Fibroblast of upper back skin (primary cell): ENCODE measurements at places on chromosomes 2 and 18.

DNA sequence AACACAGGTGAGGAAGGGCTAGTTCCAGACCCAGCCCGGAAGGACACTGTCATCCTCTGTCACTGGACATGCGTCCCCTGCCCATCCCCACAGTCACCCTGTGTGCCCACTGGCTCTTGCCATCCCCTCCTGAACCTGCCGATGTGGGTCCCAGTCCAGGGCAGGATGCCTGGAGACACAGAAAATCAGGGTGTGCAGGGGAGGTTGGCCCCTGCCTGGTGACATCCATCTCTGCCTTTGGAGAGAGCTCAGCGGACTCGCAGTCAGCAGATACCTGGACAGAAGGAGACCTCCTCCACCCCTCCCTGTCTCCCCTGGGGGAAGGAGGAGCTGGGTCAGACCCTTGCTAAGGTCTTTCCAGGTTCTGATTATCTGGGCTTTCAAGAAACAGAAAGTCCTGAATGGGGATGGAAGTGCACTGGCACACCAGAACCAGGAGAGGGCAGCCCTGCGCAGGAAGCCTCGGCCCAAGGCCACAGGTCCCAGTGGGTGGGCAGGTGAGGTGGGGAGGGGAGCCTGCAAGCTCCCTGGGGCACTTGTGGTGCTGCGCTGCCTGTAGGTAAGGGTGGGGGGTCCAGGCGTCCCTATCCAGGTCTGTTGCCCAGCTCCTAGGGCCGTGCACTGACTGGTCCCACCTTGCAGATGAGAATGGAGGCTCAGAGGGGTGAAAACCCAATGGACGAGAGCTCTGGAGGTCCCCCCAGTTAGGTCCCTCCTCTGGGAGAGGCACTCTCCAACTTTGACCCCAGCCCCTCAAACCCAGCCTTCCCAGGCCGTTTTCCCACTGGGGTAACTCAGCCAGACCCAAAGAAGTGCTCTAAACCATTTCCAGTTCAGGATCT is 9.7 kb upstream of the OTOS start:
- no peak for DNase-seq

DNA sequence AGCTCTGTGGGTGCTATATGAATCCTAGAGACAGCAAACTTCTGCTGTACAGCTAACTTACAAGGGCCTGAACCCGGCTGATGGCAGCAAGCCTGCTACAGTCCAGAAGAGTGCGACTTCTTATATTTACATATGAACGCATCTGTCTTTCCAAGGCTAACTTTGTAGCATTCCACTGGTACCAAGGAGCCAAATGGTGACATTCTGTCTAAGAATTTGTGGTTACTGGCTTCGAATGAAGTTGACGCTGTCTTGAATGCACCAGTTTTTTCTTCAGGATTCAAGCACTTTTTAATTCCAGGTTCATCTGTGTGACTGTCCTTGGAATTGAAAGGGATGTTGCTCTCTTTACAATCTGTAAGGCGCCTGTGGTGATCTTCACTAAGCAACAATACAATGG is 42.4 kb downstream of the THUMPD2 start:
- peak; percentile 95 for DNase-seq

DNA sequence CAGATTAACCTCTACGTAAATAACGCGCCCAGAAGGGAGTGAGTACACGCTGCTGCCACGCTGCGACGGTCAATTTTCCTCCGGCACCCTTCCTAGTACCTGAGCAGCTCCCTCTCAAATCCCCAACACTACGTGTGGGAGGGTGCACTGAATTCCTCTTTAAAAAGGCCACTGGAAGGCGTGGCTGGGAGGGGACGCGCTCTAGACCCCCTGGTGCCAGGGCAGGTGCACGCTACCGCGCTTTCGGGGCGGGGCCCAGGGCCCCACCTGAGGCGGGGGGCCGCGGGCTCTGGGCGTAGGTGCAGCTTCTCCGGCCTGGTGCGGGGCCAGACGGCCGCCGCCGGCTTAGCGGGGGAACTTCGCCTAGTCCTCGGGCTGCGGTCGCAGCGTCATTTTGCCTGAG is 668 bp upstream of the ANKRD12 start:
- no peak for DNase-seq

GRCh38 chr2:46887028-46887885 is 28.3 kb downstream of the MCFD2 start:
- DNase-seq, result peak; percentile 67

GRCh38 chr2:3078684-3079083 is 298.9 kb downstream of the EIPR1 start:
- no peak for DNase-seq

- no peak for DNase-seq
These were observed 12.4 kb upstream of the CHRNA1 start for GRCh38 chr2:174776675-174777074.

GRCh38 chr2:98749066-98749450 is 18.1 kb upstream of the MGAT4A start:
- DNase-seq, result peak; percentile 12
